ENCODE measurements at places on chromosomes 11 and 22. TPM values are rescaled to one million over a fixed set of nuclear protein-coding genes. Genes with fewer than 3 reads are reported as not detected.

Gene LRRC74B
- total RNA-seq, result not detected

Gene PRODH
- 0.51 TPM for total RNA-seq

Gene ISX
- not detected for total RNA-seq

Gene MYBPC3
- 0.07 TPM for total RNA-seq

Gene SGSM1
- 0.64 TPM for total RNA-seq

Gene MAPK8IP2
- total RNA-seq, result 3.8 TPM

Gene IL17REL
- total RNA-seq, result not detected

Gene OR5W2
- not detected for total RNA-seq

Gene HOATZ
- total RNA-seq, result not detected

Gene GNAZ
- 3.2 TPM for total RNA-seq

Gene GRK3
- total RNA-seq, result 3.6 TPM

Gene INS
- not detected for total RNA-seq

Gene OR8J1
- not detected for total RNA-seq

Gene OR56B4
- not detected for total RNA-seq

Gene HORMAD2
- not detected for total RNA-seq

Gene SLC22A25
- total RNA-seq, result not detected

Gene RAB39A
- total RNA-seq, result 0.66 TPM

Gene MRGPRX4
- total RNA-seq, result not detected

Gene FGF3
- not detected for total RNA-seq

Gene ABTB2
- total RNA-seq, result 21.6 TPM

Gene PNPLA5
- not detected for total RNA-seq

Gene F2
- 3.2 TPM for total RNA-seq

Gene ARL14EP
- 15.2 TPM for total RNA-seq

Gene LRRC4C
- not detected for total RNA-seq

Gene TNKS1BP1
- 86.9 TPM for total RNA-seq

Gene HSPB2
- total RNA-seq, result not detected

Gene OR51I2
- total RNA-seq, result not detected

Gene APOA1
- total RNA-seq, result 0.16 TPM

Gene SAMM50
- 45.9 TPM for total RNA-seq

Gene SLC6A5
- not detected for total RNA-seq

Gene AGBL2
- 1.7 TPM for total RNA-seq

Gene SPTBN2
- total RNA-seq, result 11.7 TPM

Gene SERHL2
- total RNA-seq, result 0.25 TPM

Gene SOX10
- not detected for total RNA-seq

Gene MIOX
- total RNA-seq, result not detected

Gene C22orf31
- total RNA-seq, result not detected

Gene PKDREJ
- total RNA-seq, result not detected

Gene SPON1
- not detected for total RNA-seq

Gene TTC28
- total RNA-seq, result 3.0 TPM

Gene TCN1
- total RNA-seq, result 0.21 TPM

Gene FXYD6
- 0.21 TPM for total RNA-seq
